ENCODE measurements at places on chromosomes 6 and 20.

DNA sequence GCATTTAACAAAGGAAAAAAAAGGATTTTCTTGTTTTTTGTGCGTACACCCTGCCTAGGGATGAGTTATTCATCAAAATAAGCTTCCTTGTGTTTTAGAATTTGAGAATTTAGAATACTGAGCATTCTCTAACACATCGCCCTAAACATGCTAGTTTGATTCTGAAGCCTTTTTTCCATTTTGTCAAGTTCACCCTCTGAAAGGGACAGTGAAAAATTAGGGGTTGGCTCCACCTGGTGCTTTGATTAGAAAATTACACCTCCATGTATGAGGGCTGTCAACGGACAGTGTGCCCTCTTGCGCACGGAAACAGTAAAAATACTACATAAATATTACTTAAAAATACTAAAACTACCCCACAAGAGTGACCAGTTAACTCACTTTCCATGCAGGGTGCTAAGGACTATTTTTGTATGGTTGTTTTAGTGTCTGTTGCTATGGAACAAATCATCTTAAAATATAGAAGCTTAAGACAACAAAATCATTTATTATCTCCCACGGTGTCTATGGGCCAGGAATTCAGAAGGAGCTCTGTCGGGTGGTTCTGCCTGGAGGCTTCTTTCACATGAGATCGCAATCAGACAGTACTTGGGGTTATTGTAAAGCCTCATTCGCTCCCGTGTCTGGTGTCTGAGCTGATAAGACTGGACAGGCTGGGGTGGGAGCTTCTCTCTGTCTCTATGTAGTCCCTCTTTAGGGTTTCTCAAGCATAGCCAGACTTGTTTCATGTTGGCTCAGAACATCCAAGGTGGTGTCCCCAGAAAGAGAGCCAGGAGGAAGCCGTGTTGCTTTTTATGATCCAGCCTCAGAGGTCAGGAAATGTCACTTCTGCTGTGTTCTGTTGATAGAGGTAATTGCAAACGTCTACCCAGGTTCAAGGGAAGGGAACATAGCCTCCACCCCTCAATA lies 41.1 kb upstream of the TMEM170B start:
- peak; percentile 87 for DNase-seq

DNA sequence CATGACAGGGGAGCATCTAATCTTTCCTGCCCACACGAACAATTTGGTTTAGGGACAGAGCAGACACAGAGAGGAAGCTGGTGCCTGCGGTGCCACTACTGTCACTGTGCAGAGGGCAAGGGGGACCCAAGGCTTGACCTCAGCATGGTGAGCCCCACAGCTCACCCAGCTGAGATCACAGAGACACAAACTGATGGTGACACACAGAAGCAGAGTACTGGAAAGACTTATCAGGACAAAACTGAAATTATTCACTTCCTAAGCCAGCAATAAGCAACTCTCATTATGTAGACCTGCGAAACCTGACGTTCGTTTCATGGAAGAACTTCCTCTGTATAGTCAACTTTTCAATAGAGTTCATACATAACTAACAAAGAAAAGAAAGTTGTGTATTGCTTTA lies 86.1 kb downstream of the HUS1B start:
- DNase-seq: no peak

DNA sequence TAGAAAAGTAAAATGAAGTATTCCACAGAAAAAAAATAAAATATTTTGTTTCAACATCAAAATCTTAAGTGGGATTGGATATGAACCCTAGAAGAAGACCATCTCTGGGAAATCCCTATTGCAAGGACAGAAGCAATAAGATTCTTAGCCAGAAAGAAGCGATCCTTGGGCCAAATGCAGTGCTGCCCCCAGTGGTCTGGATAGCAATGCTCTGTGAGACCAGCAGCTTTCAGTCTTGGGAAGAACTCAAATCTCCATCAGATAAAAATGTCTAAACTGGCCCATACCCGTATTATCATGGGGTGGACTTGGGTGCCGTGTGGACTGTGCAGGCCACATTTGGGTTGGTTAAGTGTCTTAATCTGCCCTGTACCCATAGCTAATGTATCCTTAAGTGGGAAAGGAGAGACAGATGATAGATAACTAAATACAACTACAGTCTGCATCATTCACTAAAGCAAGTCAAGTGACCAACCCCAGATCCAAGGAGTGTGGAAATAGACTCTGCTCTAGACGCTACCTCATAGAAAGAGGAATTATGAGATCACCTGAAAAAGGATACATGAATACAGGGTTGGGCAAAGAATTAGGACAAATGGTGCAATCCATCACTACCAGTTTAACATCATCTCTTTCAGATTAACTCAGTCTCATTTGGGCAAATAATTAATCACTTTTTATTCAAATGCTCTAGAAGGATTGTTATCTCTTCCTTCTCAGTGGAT lies 38.9 kb upstream of the SNAP25 start:
- no peak for DNase-seq

GRCh38 chr6:25061289-25061936 lies 125.7 kb upstream of the RIPOR2 start:
- DNase-seq: no peak

GRCh38 chr6:4382362-4382853 lies 247.0 kb upstream of the ECI2 start:
- no peak for DNase-seq

DNA sequence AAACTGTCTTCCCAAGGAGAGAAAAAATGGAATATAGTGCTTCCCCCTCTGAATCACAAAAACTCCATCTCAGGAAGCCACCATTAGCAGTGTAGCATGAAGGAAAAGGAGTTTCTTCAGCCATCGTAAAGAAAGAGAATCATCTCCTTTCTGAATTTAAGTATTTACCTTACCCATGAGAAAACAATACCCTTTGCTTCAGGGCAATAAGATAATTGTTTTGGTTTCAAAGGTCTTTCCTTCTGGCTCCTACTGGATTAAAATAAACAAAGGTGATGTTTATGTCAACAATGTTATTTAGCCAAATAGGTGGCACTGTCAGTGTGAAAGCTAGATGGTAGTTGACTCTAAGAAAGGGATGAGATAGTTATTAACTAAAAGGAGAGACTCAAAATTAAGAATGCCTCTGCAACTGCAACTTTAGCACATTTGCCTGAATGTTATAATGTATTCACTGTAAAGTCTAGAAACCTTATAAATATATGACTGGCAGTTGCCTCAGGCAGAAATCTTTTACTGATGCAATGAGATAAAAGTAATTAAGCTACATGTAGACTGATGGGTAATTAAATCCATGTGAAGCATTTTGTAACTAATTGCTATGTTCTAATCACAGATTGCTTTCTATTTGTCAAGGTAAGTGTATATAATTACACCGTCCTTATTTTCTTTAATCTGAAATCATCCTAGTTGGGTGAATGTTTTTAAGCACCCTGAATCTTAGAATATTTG lies 399.0 kb downstream of the CDKAL1 start:
- DNase-seq: no peak

- no peak for DNase-seq
Observed at GRCh38 chr20:14712302-14712739, 374.9 kb upstream of the FLRT3 start.

GRCh38 chr6:46581459-46582177 lies 71.0 kb downstream of the CYP39A1 start:
- DNase-seq: no peak

DNA sequence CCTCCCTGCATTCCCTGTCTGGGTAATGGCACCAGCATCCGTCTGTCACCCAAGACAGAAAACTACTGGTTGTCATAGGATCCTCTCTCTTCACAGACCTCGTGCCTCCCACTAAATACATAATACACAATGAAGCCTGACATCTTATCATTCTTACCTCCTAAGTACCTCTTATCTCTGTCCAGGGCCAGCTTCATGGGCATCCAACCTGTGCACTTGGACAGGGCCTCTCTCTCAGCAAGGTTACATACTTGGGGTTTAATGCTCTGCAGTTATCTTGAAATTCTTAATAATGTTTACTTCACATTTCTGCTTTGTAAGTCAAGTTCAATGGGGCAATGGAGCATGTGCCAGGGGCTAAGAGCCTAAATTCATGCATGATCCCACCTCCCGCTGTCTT lies 30.8 kb upstream of the KLHL31 start:
- no peak for DNase-seq

- DNase-seq: no peak
Observed at GRCh38 chr20:20856306-20856705, 143.9 kb upstream of the RALGAPA2 start.

DNA sequence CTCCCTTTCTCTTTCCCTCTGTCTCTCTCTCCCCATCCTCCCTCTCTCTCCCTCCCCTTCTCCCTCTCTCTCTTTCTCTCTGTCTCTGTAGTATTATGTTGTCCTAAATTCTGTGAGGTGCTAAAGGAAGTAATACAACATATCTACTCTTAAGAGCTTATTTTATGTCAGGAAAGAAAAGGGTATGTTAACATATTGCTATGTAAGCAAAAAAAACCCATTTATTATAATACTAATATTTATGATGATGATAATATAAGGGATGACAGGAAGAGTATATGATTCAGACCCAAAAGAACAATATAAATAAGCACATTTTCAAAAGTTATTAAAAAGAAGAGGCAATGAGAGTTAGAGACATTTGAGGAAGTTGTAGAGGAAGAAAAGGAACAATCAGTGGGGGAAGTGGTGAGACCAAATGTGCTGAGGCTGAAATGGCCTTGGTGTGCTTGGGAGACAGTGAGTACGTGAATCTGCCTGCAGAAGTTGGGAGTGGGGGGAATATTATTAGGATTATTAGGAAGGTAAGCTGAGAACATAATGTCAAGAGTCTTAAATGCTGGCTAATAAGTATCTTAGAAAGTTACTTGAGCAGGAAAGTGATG lies 303.6 kb upstream of the FERMT1 start:
- DNase-seq: no peak

DNA sequence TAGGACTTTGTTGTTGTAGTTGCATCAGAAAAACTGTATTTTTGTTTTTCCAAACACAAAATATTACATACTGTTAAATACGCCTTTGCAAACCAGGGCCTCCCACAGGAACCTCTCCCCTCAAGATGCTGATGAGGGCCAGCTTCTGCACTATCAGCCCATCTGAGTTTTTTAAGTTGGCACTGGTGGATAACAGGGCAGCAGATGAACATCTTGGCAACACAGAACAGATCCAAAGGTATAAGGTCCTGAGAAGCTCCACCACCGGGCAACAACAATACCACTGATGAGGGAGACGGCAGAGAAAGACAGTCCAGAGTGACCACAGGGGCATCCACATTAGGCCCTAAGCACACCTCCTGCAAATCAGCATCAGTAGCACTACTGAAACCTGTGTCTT lies 177.7 kb downstream of the DLL1 start:
- no peak for DNase-seq

DNA sequence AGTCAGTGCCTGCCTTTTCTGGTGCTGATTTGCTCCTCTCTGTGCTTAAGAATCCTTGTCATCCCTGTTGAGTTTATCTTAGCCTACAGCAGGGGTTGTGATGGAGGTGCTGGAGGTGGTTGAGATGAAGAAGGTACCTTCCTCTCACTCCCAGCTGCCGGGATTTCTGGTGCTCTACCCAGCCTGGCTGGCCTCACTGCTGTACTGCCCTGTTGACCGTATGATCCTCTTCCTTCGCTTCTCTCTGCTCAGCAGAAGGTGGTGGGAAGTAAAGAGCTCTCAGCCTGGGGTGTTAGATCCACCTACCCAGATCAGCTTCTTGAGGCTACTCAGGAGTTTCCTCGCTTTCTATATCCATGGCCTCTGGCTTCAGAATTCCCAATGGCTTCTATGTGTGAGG lies 101.0 kb upstream of the NXT1 start:
- DNase-seq: no peak
